ENCODE measurements at places on chromosomes 16 and 17.

DNA sequence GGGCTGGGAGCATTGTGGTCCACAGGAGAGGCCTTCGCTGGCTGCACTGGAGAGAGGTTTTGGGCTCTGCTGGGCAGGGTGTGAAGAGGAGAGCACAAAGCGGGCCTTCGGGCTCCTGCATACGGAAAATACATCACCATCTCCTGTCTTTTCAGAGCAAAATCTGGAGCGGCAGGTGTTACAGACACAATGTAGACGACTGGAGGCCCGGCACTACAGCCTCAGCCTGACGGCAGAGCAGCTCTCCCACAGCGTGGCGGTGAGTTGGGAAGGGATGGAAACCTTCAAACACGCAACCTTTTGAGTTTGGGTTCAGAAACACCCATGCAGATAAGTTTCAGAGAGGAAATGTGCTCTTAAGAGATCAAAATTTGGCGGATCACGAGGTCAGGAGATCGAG, 17.9 kb downstream of the GINS2 start:
- no peak for DNase-seq

GRCh38 chr17:64506201-64506575, at the start of gene DDX5:
Gene DDX5, minus strand, starts transcription at chr17:64506289. Its CDS starts 170 bp downstream, at chr17:64506119.
- DNase-seq: peak; percentile 89

GRCh38 chr17:81092518-81093095, 57.7 kb downstream of the BAIAP2 start:
- DNase-seq: no peak

DNA sequence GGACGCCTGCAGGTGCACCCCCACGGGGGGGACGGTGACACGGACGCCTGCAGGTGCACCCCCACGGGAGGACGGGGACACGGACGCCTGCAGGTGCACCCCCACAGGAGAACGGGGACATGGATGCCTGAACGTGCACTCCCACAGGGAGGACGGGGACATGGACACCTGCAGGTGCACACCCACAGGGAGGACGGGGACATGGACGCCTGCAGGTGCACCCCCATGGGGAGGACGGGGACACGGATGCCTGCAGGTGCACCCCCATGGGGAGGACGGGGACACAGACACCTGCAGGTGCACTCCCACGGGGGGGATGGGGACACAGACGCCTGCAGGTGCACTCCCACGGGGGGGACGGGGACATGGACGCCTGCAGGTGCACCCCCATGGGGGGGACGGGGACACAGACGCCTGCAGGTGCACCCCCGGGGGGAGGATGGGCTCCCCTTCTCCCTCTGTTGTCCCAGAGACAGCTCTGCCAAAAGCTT, 114.5 kb upstream of the METRNL start:
- no peak for DNase-seq

DNA sequence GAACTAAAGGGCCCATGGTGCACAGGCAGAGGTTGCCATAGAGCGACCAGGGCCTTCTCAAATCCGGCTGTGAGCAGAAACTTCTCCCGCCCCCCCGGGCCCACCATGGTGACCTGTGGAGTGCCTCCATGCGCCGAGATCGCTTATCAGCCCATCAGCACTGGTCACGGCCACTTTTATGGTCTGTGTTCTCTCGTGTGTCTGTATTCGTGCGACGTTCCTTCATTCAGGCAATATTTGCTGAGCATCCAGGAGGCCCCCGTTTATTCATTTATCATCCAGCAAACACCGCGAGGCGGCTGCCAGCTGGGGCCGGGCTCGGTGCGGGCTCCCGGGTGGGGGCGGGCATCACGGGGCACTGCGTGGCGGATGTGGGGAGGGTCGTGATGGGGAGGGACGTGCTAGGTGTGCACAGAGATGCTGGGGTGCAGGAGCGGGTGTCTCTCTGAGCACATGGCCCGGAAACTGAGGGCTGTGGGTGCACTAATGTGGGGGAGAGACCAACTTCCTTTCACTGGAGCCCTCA, 88.0 kb upstream of the CBX4 start:
- DNase-seq: no peak

GRCh38 chr17:35791681-35792350, 3.6 kb downstream of the MMP28 start:
- DNase-seq: no peak

DNA sequence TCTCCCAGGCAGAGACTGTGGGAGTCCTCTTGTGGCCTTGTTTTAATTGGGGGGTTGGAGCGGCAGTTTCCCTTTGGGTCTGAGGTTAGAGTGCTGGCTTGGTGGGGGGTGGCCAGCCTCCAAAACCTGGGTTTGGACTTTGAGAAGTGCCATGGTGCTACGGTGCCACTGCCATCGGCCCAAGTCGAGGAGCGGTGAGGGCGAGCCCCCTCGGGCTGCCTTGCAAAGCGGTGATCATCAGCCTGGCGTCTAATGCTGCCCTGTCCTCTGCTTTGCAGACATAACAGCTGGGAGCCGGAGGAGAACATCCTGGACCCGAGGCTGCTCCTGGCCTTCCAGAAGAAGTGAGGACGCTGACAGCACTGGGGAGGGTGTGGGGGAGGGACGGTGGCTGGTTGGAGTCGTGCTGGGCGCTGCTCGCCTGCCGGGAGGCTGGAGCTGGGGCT, 1.2 kb downstream of the CBX2 start:
- DNase-seq: no peak

Measured in fibroblast of skin of left biceps (primary cell).